Stimulated activated CD8-positive, alpha-beta memory T cell treated with anti-CD3 and anti-CD28 coated beads, Interleukin-15, amount 100 ng/mL, for 48 hours (primary cell): ENCODE measurements at places on chromosomes 1 and 21.

GRCh38 chr1:226223786-226224244 lies 351 bp downstream of the MIXL1 start:
- no peak for DNase-seq

DNA sequence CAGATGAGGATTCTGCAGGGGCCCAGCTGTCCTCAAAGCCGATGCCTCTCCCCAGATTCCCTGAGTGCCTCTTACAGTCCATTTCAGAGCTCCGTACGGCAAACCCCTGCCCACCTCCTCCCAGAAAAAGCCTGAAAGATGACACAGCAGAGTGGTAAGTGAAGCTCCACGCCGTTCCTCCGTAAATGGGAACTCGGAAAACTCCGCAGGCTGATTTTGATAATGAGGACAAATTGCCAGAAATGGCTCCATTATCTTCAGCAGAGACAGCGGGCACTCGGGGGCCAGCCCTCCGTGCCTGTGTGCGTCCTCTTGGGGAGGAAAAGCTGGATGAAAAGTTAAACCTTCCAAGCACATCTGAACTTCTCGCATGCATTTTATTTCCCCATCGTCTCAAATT lies 81.1 kb downstream of the NPHP4 start:
- no peak for DNase-seq

DNA sequence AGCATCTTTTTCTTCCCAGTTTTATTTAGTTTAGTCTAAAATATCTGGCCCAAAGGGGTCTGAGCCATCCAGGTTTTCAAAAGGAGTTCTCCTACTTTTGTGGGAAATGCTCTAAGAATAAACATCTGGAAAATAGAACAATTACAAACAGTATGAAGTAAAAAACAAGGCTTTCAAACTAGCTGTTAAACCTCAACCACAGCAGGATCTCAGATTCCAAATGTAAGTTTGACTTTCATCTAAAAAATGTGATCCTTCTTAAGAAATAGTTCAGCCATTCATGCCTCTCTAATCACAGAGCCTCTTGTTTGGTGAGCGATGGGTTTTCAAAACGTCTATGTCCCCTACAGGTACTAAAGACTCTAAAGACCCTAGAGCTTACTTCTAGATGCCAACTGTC lies 413.5 kb downstream of the DUSP10 start:
- DNase-seq: no peak

- no peak for DNase-seq
These were observed 31.4 kb downstream of the CAMK1G start for GRCh38 chr1:209614906-209615305.

- no peak for DNase-seq
These were observed 10.4 kb downstream of the JUN start for GRCh38 chr1:58773406-58773840.

DNA sequence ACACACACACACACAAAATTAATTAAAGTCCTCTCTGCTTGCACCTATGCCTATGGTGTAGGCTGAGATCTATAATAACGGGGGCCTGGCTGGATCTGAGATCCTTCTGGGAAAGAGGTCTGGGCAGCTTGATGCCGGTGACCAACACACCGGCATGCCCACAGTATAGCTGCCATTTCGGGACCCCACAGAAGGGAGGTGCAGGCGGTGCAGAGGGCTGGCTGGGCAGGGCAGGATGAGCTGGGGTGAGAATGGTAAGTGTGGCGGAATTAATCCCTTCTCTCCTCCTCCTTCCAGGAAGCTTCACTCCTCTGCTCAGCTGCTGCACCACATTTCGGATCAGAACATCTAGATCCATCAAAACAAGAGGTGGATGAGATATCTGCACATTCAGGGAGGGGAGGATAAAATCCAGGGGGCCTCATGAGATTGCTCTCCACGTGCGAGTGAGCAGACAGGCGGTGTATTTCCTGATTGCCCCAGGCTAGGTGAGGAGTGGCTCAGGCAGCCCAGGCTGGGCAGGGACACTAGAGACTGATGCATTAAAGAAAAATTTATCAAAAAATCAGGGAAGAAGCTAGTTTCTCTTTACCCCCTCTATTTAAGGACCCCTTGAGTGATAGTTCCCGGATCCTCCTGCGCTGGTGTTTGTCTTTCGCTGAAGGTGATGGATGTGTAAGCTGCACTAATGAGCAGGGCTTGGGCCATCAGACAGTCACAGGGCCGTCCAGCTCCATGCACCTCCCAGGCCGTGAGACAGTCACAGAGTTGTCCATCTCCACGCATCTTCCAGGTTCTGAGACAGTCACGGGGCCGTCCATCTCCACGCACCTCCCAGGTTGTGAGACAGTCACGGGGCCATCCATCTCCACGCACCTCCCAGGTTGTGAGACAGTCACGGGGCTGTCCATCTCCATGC lies 449.9 kb downstream of the PTPRU start:
- no peak for DNase-seq

DNA sequence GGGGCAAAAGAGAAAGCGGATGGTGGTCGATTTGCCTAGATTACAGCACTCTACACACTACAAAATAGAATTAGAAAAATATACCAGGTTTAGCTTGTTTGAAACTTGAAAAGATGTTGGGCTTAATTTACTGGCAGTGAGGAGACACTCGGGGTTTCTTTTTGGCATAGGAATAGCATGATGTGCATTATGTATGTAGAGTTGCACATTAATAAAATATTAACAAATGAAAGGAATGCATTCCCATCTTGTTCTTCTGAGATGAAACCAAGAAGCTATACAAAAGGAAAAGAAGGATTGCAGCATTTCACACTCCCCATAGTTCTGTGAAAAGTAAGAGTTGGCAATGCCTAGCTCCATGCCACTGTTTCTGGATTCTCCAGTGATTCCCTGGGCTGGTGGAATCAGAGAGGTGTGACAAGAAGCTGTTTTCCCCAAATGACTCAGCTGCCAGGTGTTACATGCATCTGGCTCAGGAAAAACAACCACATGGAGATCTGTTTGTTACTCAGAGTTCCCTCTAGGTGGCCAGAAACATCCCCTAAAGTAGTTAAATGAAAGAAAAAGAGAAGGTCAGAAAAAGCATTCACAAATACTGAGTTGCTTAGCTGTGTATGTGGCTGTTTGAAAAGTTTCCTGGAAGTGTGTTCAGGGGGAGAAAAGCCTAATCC lies 115.6 kb downstream of the UCK2 start:
- no peak for DNase-seq

- DNase-seq: no peak
These were observed 35.3 kb downstream of the BEND5 start for GRCh38 chr1:48741380-48741779.

- DNase-seq: no peak
These were observed 52.3 kb downstream of the ITPKB start for GRCh38 chr1:226686440-226687425.

GRCh38 chr1:226863446-226863845 lies 7.0 kb upstream of the PSEN2 start:
- DNase-seq: no peak

- DNase-seq: no peak
These were observed 18.7 kb downstream of the IL23R start for GRCh38 chr1:67184838-67185421.

- no peak for DNase-seq
These were observed 139.8 kb downstream of the PGBD5 start for GRCh38 chr1:230286166-230286889.

DNA sequence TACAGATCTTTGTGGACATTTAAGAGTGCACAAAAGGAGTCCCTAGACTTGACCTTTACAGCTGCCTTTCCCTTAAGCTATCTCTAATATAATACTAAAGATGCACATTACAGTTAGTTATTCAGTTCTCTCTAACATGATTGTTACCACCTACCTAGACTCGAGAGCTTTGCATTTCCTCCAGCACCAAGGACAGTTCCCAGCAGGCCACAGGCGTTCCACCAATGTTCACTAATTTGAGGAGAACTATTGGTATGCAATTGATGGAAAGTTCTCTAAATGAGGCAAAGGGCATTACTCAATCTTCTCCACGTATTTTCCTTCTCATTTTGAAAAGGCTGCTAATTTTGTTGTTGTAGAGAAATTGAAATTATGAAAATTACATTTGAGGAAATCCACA lies 5.4 kb upstream of the NTNG1 start:
- DNase-seq: no peak

- no peak for DNase-seq
These were observed 88.1 kb downstream of the BACH1 start for GRCh38 chr21:29386803-29387202.

GRCh38 chr1:230231774-230232145 lies 164.7 kb downstream of the GALNT2 start:
- no peak for DNase-seq

GRCh38 chr1:234969581-234970400 lies 158.8 kb downstream of the TOMM20 start:
- no peak for DNase-seq

GRCh38 chr1:219279017-219279770 lies 105.5 kb downstream of the LYPLAL1 start:
- DNase-seq: no peak

- no peak for DNase-seq
These were observed 19.4 kb downstream of the DFFB start for GRCh38 chr1:3876716-3877115.

DNA sequence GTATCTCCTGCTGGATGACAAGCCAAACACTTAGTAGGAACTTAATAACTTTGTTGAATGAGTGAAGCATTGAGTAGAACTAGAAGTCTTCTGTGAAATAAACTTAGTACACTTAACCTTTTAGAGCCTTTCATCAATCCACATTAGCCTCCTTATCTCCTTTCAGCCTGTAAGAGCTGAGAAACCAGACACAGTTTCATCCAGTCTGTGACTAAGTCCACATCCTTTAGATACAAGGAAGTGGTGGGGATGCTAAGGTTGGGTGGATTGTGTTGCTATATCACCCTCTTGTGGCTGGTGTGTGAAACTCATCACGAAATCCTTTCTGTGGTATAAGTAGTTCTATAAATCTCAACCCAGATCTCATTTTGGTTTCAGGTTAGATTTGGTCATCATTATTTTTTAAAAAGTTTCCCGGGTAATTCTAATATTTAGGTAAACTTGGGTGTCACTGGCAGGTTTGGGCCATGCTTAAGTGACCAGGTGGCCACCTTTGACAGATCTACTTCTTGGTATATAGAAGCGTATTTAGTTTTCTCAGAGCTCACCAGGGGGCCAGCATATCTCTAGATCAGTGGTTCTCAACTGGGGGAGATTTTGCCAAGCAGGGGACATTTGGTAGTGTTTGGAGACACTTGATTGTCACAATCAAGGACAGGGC lies 27.8 kb upstream of the CD84 start:
- DNase-seq: no peak

GRCh38 chr1:212782422-212783154 lies 9.0 kb downstream of the NSL1 start:
- no peak for DNase-seq

DNA sequence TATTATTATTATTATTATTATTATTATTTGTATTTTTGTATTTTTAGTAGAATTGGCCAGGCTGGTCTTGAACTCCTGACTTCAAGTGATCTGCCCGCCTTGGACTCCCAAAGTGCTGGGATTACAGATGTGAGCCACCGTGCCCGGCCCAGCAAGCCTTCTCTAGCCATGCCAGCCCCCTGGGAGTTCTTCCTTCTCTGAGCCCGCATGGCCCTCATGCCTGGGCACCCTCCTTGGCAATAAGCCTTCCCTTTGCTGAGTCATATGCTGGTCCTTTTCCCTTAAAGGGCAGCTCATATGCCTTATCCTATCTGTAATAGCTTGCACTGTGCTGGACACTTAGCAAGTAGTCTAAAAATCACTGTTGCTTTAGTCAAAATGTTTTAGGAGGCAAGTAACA lies 8.5 kb upstream of the NBL1 start:
- no peak for DNase-seq

- no peak for DNase-seq
These were observed 100.5 kb downstream of the NGF start for GRCh38 chr1:115237507-115237906.

GRCh38 chr21:45064091-45064490 lies 10.3 kb upstream of the ADARB1 start:
- DNase-seq: no peak

DNA sequence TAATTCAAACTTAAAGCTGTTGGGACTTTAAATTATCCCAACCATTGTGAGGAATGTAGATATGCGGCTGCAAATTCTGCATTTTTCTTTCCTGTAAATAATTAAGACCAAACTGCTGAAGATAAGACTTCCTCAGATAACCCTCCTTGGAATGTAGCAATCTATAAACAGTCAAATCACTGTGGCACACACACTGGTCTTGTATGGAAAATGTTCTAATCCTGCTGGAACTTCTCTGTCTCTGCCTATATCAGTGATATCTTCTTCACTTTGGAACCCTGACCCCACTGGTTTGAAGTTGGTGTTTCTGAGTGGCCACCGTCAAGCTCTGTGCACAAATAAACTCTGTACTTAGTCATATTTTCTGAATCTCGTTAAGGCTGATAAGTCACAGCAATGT lies 32.9 kb downstream of the HSF2BP start:
- DNase-seq: no peak

DNA sequence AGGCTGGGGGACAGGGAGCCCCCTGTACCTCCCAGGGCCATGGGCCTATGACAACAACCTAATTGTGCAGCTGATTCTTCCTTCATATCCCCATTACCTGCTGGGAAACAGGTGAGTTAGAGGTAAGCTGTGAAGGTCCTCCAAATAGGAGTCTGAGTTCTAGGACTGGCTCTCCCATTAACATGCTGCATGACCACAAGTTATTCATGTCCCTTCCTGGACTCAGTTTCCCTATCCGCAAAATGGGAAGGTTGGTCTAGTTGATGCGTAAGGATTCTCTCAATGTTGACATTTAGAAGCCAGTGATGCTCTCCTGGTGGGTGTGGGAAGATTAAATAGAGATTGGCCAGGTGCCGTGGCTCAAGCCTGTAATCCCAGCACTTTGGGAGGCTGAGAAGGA lies 4.1 kb downstream of the ZNF683 start:
- DNase-seq: no peak

DNA sequence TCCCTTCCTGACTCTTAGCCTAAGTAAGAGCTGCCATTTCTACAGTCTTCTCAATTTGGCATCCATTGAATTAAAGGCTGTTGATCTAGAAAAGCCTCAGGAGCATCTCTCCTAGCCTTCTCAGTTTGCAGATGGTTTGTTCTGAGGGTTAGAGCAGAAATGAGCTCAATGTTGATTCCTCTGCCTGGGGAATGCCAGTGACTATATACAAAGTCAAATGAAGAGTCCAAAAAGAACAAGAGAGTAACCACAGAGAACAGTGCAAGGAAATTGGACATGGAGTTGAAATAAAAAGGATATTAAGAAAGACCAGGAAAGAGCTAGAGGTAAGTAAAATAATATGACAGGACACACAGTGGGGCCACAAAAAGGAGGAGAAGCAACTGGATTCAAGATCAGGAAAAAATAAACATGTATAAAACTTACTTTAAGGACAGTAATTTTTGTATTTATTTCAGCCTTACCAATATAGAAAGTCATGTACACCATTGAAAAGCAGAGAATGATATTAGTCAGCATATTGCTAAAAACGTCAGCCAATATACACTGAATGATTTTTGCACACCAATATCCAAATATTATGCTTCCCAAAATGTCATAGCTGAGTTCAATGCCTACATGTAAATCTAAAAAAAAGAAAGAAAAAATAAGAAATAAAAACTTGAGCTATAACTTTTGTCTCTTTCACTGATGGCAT lies 21.3 kb downstream of the SLC9C2 start:
- DNase-seq: no peak
